CD8-positive, alpha-beta memory T cell (primary cell): ENCODE measurements at places on chromosomes 7 and 10. TPM values are rescaled to one million over a fixed set of nuclear protein-coding genes. Genes with fewer than 3 reads are reported as not detected.

DNA sequence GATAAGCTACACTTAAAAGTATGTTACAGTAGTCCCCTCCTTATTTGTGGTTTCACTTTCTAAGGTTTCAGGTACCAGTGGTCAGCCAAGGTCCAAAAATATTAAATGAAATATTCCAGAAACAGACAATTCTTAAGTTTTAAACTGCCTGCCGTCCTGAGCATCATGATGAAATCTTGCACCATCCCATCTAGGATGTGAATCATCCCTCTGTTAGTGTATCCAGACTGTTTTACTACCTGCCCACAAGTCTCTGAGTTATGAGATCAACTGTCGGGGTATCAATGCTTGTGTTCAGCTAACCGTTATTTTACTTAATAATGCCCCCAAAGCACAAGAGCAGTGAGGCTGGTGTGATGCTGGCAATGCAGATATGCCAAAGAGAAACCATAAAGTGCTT is 11.4 kb downstream of the KDM7A start:
- no peak for DNase-seq

DNA sequence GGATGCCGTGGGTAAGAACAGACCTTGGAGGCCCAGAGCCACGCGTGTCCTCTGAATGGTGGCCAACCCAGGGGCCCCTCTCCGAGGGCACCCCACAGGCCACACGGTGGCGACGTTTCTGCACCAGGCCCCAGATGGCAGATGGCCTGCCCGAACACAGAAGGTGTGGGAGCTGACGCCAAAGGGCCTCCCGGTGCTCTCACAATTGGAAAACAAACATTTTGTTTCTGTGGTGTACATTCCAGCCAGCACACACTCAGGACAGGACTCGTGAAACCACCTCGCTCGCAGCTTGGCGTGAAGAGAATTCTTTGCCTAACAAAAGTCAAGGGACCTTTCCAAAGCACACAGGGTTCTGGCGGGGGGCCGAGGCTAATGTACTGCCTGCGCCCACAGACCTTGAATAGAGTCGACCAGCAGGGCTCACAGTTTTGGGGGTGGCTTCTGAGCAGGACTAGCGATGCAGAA is 112.1 kb downstream of the FAM53B start:
- DNase-seq, result peak; percentile 34

MMP21 gene
- not detected for total RNA-seq

GRCh38 chr7:151088856-151089699 is 2.8 kb downstream of the AGAP3 start:
- DNase-seq, result no peak

DNA sequence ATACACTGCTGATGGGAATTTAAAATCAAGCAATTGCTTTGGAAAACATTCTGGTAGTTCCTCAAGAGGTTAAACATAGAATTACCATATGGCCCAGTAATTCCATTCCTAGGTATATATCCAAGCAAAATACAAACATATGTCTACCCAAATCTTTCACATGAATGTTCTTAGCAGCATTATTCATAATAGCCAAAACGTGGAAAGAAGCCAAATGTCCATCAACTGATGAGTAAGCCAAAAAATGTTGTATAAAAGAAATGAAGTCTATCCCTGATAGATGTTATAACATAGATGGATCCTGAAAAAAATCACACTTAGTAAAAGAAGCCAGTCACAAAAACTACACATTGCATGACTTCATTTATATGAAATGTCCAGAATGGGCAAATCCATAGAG is 893.0 kb downstream of the SORCS3 start:
- DNase-seq, result no peak

NPC1L1 gene
- not detected for total RNA-seq

GRCh38 chr7:51317582-51317910 is 937 bp upstream of the COBL start:
- no peak for DNase-seq
